ENCODE measurements at places on chromosomes 7 and 10. TPM values are rescaled to one million over a fixed set of nuclear protein-coding genes. Genes with fewer than 3 reads are reported as not detected.

CLCN1 gene
- not detected for total RNA-seq

SAP25 gene
- not detected for total RNA-seq

SLC13A4 gene
- total RNA-seq: under 0.01 TPM

POLR2J gene
- 21.7 TPM for total RNA-seq

AVPI1 gene
- 23.0 TPM for total RNA-seq

CNPY1 gene
- total RNA-seq: not detected

CDHR3 gene
- 4.0 TPM for total RNA-seq

TCERG1L gene
- not detected for total RNA-seq

PDE1C gene
- total RNA-seq: 0.12 TPM

CYP2C18 gene
- total RNA-seq: not detected

EGFR gene
- total RNA-seq: 75.5 TPM

AKR1D1 gene
- total RNA-seq: not detected

Measured in uterine smooth muscle cell (primary cell).